ENCODE measurements at places on chromosomes 3 and 15.

DNA sequence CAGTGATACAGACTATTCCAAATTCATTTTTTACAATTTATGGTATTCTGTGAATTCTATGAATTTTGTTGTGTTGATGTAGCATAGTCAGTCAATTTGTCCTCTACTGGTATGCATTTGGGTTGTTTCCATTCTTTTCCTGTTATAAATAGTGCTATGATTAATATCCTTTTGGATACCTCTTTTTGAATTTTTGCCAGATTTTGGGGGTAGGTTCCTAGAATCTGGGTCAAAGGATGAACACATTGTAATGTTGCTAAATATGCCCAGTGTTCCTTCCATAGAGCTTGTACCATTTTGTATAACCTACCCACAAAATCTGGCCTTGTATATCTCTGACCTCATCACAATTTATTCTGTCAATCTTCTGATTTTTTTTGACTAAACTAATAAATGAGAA is 44.4 kb upstream of the C3orf38 start:
- no peak for DNase-seq

DNA sequence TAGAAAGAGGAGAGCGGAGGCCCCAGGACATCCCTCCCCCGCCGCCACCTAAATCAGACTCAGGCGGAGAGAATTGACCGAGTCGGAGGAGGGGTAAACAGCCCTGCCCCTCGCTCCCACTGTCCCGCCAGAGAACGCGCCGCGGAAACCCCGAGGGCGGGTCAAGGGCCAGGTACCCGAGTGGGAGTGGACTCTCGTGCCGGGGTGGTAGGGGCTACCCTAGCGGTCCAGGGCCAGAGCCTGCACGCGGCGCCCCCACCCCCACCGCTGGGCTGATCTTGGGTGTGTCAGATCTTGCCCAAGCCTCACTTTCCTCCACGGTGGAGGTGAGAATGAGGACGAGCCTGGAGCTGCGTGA is 19.0 kb downstream of the SPATA12 start:
- no peak for DNase-seq

DNA sequence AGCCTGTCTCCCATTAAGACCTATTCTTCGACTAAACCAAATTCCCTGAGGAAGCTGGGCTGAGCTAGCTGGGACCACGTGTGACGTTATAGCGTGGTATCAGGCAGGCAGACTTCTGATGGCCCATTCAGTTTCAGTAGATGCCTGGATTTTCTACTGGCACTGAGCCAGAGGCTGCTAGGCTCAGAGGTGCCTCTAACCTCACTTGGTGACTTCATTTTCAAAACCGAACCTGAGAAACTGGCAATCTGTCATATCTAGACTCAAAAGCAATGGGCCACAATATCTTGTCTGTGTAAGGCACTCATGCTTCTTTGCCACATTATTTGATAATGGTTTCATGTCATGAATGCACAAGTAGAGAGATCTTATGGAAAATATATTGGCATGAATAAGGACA is 352.1 kb upstream of the AZI2 start:
- no peak for DNase-seq

- DNase-seq: no peak
These were observed 73.6 kb upstream of the ACAD9 start for GRCh38 chr3:128805772-128806171.

DNA sequence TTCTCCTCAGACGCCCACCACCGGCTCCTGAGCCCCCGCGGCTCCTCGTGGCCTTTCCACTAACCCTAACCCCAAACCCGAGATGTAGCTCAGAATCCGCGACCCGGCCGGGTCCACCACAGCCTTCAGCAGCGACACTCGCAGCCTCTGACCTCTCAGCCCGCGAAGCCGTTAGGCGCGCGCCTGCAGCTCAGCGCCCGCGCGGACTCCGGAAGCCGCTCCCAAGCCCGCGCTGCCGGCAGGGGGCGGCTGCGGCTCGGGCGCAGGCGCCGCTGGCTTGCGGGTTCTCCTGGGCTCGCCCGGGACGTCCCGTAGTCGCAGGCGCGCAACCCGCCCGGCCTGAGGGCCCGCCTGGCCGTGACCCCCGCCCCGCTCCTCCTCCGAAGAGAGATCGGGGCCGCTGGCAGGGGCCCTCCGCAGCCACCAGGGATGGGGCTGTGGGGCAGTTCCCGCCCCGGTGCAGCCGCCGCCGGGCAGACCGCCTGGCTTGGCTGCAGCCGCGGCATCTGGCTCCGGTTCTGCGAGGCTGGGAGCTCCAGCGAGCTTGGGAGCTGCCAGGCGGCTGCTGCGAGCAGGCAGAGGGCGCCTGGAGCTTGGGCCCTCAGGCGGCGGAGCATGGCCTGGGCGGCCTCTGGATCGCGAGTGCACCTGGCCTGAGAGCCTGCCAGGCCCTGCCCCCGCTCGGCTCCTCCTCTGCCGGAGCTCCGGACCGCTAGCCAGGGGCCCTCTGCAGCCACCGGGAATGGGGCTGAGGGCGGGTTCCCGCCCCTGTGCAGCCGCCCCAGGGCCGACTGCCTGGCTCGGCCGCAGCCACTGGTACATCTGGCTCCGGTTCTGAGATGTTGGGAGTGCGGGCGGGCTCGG is 120.7 kb downstream of the LMLN start:
- DNase-seq: peak; percentile 54
